Activated T-helper 17 cell treated with anti-CD3 and anti-CD28 coated beads, Interleukin-2, amount 50 U/mL, for 72 hours (primary cell): ENCODE measurements at places on chromosomes 6 and 20. TPM values are rescaled to one million over a fixed set of nuclear protein-coding genes. Genes with fewer than 3 reads are reported as not detected.

OR2B6 gene
- total RNA-seq: 0.54 TPM

LY6G6F gene
- total RNA-seq: not detected

EPPIN gene
- total RNA-seq: not detected

TFAP2A gene
- not detected for total RNA-seq

BCAS1 gene
- 0.11 TPM for total RNA-seq

CCN6 gene
- total RNA-seq: 0.66 TPM

LZTS3 gene
- total RNA-seq: 0.82 TPM

BANF2 gene
- not detected for total RNA-seq

CDSN gene
- total RNA-seq: not detected

TTK gene
- 38.1 TPM for total RNA-seq

WFDC5 gene
- total RNA-seq: not detected

SLC35D3 gene
- 1.9 TPM for total RNA-seq

TRIM31 gene
- total RNA-seq: not detected

TGM3 gene
- 0.16 TPM for total RNA-seq

MCHR2 gene
- not detected for total RNA-seq

TCF15 gene
- not detected for total RNA-seq

PACRG gene
- total RNA-seq: not detected

SPACA1 gene
- total RNA-seq: not detected
